ENCODE measurements at places on chromosomes 11 and 22.

- peak; percentile 93 for DNase-seq
Measured at GRCh38 chr11:123261345-123262106, 66.5 kb upstream of the CLMP start.

DNA sequence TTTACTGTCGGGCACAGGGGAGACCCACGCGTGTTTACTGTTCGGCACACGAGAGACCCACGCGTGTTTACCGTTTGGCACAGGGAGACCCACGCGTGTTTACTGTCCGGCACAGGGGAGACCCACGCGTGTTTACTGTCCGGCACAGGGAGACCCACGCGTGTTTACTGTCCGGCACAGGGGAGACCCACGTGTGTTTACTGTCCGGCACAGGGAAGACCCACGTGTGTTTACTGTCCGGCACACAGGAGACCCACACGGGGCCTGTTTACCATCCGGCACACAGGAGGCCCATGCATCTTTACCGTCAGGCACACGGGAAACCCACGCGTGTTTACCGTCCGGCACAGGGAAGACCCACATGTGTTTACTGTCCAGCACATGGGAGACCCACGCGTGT is 525.1 kb downstream of the BRD1 start:
- DNase-seq: no peak

GRCh38 chr11:31240340-31240904 is 129.1 kb downstream of the DCDC1 start:
- peak; percentile 79 for DNase-seq

GRCh38 chr22:41862160-41862529 is 29.2 kb downstream of the SREBF2 start:
- DNase-seq: no peak

DNA sequence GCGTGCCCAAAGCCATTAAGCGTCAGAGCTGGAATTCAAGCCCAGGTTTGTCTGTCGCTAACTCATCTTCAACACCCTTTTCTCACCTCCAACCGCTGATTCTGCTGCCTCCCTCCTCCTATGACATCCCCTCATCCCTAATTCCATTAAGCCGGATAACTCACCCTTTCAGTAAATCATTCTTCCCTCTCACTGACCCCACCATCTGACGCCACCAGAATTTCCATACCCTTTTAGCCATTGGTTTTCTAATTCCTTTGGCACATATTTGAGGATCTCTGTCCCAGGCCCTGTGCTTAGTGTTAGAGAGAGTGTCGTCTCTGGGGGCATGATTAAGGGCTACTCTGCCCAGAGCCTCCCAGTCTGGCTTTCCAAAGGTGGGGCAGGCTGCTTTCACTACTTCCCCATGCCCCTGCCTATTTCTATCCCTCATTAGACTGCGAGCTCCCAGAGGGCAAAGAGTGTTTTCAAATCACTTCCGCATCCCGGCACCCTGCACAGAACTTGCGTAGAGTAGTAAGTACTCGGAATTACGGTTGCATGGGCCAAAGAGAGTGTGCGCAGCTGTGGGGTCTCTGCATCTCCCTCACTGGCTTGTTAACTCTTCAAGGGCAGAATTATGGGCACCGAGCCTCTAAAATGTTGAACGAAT is 3.9 kb downstream of the KLHL35 start:
- DNase-seq: no peak

- no peak for DNase-seq
Measured at GRCh38 chr11:3022982-3023381, 30.9 kb upstream of the NAP1L4 start.

DNA sequence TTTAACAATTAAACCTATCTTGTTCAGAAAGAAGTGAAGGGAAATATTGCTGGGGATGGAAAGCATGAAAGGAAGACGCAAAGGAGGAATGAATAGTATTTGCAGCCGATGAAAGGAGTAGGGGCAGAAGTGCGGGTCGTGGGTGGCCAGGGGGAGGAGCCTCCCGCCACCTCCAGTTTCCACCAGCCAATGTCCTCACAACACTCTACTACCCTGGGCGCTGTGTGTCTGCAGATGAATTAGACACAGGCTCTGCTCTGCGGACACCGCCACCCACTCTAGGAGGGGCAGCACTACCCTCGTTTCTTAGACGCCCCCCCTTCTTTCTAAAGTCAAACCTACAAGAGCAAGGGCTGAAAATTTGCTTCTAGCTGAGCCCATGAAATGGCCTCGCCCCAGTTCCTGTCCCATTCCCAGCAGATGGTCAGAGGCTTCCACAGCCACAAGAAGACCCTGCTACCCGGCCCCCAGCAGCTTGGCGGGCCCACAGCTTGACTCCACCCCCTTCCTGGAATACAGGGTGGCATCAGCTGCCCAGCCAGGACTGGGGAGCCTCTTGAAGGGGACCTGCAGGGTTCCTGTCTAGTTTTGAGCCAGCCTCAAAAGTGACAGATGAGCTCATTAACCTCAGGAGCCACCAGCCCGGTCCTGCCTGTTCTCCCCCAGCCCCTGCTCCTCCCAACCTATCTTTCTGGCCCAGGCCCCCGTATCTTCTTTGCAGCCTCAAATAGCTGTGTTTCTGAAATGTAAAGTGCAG is 268.1 kb downstream of the BUD13 start:
- no peak for DNase-seq

- DNase-seq: peak; percentile 87
Measured at GRCh38 chr22:48574776-48575617, 1252.7 kb downstream of the BRD1 start.

GRCh38 chr11:72808331-72808798 is 5.8 kb upstream of the ATG16L2 start:
- no peak for DNase-seq

- no peak for DNase-seq
Measured at GRCh38 chr22:24686280-24686679, 83.3 kb downstream of the GGT1 start.

- no peak for DNase-seq
Measured at GRCh38 chr11:10701982-10702381, 8.4 kb upstream of the IRAG1 start.

DNA sequence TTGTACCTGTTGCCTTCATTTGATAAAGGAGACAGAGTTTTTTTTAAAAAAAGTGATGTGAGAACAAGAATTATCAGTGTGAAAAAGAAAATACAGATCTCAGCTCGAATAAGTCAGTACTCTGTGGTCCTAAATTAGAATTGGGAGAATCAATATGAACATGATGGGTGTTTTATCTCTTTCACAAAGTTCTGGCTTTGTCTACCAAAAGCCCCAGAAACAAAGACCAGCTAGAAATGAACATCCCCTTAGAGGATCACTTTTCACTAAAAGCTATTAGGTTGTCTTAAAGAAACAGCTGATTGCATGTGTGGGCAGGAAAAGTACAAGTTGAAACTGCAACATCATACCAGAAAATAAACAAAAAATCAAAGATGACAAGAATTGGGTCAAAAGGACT is 8.4 kb upstream of the ST14 start:
- no peak for DNase-seq

GRCh38 chr22:40383905-40384304 is 13.5 kb downstream of the SGSM3 start:
- no peak for DNase-seq

- DNase-seq: no peak
Measured at GRCh38 chr11:37406651-37407050, 808.6 kb upstream of the RAG2 start.

GRCh38 chr11:58801974-58802545 is 42.4 kb downstream of the GLYATL2 start:
- DNase-seq: no peak

- DNase-seq: no peak
Measured at GRCh38 chr11:83648610-83649527, 362.7 kb upstream of the CCDC90B start.

All from stomach (tissue), 19 donors.